ENCODE measurements at places on chromosomes 3 and 15.
A peak's percentile ranks its signal among the peaks of the same experiment; 100 is the strongest.

DNA sequence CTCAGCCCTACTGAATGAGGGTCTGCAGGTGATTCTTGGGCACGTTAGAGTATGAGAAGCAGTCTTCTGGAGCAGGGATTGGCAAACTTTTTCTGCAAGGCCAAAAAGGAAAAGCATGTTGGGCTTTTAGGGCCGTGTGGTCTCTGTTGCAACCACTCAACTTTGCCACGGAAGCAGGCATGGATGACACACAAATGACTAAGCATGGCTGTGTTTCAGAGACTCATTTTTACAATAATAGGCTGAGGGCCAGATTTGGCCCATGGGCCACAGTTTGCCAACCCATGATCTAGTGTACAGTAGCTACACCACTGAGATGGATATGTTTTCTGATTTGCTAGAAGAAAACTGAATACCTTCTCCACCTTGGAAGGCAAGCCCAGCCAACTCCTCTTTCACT, 66.1 kb upstream of the PRICKLE2 start:
- DNase-seq: no peak

- DNase-seq: no peak
These were observed 861.6 kb upstream of the DPPA4 start for GRCh38 chr3:110198717-110199587.

GRCh38 chr3:17830788-17831187, 88.4 kb upstream of the TBC1D5 start:
- DNase-seq: no peak

DNA sequence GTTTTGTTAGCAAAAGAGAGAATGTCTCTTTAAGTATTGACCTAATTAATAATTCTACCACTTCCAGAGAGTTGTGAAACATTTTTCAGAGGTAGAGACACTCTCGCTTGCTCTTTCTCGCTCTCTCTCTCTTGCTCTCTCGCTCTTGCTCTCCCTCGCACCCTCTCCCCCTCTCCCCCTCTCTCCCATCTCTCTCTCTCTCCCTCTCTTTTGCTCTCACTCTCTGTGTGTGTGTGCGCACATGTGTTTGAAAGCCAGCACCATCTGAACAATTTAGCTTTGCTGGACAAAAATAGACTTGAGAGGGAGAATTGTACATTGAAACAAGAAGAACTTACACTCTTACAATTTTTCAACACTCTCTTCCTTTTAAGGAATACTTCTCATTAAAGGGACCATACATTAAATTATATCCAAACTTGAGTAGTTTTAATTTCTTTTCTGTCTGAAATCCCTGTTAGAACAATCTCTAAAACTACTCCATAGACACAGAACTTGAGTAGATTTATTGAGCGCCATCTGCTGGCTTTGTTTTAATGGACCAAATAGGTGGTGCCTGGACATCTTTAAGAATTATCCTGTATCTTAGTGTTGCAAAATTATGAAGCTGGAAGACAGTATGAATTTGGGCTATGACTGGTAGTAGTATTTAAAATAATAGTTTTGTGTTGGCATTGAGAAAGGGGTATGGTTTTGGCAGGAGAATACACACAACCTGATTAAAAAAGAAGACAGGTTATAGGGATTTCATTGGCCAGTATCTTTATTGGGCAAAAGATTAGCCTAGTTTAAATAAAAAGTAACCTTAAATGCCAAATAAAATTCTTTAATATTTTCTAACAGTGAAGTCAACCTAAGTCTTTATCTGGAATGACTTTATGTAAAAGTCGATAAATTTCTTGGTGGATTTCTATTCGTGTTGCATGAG, 124.6 kb downstream of the AKAP13 start:
- peak; percentile 16 for DNase-seq

DNA sequence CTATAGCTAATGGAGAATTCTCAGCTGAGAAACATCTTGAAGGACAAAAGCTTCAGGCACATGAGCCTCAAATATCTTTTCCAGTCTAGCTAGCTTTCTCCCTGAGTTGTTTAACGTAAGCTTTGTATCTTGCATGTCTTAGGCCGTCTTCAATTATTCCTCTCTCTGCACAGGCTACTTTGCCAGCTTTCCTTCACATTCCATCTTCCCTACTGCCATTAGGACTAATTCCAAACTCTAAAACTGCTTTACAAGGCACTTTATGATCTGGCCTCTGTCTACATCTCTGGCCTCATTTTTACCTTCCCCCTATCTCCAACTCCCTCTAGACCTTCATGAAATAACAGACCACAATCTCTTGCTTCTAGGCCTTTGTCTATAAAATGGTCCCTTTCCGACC, 171.4 kb downstream of the GREM1 start:
- DNase-seq: no peak

GRCh38 chr3:106058475-106058874, 189.7 kb upstream of the CBLB start:
- no peak for DNase-seq

- DNase-seq: no peak
These were observed 523.6 kb upstream of the MCTP2 start for GRCh38 chr15:93707751-93708150.

DNA sequence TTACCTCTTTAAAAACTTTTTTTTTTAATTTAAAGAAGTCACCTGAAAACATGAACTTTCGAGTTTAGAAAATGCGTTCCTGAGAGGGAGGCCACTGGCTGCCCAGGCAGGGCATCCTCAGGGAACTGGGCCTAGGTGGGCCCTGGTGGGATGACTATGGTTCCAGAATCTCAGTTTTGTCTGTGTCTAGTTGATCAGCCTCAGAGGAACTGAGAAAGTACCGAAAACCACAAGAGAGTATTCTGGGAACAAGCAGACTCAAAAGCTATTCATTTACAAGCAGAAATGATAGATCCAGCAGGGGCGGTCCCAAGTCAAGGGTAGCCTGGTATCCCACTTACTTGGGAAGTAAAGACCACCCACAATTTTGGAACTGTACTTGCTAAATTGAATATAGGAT, 10.5 kb downstream of the WWTR1 start:
- no peak for DNase-seq

DNA sequence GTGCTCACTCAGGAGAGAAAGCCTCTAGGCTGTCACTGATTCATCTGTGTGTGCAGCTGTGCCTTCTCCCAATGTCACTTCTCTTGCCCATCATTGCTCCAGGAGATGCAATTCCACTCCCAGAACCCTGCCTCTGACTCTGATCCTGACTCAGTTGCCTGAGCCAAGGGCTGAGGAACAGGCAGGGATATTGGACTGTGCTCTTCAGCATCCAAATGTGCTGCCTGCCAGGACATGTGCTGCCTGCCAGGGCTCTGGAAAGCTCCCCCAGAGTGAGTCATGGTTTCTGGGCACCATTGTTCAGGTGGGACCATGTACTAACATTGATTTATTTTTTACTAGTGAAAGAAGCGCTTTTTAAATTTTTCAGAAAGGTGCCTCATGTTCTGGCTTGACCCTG, 71.0 kb downstream of the TRIM42 start:
- DNase-seq: no peak

DNA sequence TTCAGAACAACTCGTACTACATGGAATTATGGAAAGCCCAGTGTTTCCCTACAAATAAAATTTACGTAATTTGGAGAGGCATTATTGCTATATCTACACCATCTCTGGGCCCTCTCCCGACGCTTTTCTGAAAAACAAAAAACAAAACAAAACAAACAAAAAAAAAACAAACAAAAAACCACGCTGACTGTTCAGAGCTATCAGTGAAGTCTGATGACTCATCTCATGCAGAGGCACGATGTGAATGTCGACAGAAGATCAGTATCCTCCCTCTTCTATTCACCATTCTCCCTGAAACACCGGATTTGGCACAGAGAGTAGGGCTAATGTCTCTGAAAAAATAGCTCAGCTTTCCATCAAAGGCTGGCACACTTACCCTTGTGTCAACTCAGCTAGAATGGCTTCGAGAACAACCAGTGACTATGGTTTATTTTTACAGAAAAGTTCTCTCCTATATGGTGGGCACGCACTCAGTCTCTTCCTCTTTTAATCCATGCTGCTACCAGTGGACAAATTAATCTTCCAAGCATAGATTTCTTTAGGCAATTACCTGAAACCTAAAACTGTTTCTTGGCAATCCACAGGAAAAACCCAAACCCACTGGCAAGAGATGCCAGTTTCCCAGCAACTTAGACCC, 1.5 kb downstream of the CRBN start:
- no peak for DNase-seq
